Activated naive CD8-positive, alpha-beta T cell treated with anti-CD3 and anti-CD28 coated beads for 36 hours (primary cell): ENCODE measurements at places on chromosomes 2 and 18. TPM values are rescaled to one million over a fixed set of nuclear protein-coding genes. Genes with fewer than 3 reads are reported as not detected.

DNA sequence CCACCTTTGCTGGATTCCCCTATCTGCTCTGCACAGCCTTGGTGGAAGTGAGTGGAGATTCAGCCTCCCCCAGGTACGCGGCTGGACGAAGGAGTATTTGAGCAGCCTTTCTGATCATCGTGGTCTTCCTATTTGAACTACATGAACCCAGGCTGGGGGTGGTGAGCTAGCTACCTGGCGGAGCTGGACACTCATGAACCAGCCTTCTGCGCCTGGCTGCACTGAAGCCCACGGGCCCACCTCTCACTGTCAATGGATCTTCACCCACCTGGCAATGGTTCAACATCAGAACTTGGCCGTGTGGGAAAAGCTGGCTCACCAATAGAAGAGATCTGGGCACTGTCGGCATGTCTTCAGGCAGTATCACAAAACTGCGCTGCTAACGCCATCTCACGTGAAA is 35.4 kb downstream of the ANKMY1 start:
- peaks cover 59% of the 10 kb centered on the region for H3K36me3 ChIP-seq
- DNase-seq = no peak
- H3K4me3 ChIP-seq = no peak overlapping the region
- H3K27ac ChIP-seq = no peak overlapping the region
- H3K27me3 ChIP-seq = no peaks in the 10 kb centered on the region

GRCh38 chr2:191786694-191787093 is 60.2 kb downstream of the CAVIN2 start:
- DNase-seq = no peak
- H3K27ac ChIP-seq = no peak overlapping the region
- no peaks in the 10 kb centered on the region for H3K36me3 ChIP-seq
- H3K27me3 ChIP-seq = peaks cover 20% of the 10 kb centered on the region

Gene MOGAT1
- total RNA-seq = not detected

DNA sequence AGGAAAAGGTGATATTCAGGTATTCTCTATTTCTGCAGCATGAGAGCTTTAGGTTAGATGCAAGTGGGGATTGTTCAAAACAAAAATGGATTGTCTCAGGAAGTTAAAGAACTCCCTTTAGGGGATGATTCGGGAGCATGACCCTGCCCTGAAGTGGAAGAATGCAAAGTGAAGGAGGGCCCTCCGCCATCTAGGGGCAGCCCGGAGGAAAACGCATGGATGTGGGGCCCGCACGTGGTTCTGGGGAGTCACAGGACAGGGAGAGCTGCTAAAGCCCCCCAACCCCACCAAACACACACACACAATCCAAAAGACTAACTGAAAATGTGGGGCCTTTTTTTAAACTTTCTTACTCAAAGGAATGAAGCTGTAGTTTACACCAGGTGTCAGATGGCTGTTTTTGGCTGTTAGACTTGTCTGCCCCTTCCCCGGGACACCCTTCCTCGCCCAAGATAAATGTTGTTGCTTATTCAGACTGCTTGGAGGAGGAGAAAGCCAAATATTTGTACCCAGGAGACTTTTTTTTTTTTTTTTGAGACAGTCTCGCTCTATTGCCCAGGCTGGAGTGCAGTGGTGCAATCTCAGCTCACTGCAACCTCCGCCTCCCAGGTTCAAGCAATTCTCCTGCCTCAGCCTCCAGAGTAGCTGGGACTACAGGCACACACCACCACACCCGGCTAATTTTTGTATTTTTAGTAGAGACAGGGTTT is 78.8 kb downstream of the HNRNPLL start:
- H3K4me3 ChIP-seq = no peak overlapping the region
- no peak overlapping the region for H3K27ac ChIP-seq
- H3K36me3 ChIP-seq = no peaks in the 10 kb centered on the region
- no peak for DNase-seq
- H3K4me1 ChIP-seq = peaks cover 5% of the 10 kb centered on the region

Gene DQX1
- total RNA-seq = 0.16 TPM

Gene RBMS1
- total RNA-seq = 39.3 TPM

DNA sequence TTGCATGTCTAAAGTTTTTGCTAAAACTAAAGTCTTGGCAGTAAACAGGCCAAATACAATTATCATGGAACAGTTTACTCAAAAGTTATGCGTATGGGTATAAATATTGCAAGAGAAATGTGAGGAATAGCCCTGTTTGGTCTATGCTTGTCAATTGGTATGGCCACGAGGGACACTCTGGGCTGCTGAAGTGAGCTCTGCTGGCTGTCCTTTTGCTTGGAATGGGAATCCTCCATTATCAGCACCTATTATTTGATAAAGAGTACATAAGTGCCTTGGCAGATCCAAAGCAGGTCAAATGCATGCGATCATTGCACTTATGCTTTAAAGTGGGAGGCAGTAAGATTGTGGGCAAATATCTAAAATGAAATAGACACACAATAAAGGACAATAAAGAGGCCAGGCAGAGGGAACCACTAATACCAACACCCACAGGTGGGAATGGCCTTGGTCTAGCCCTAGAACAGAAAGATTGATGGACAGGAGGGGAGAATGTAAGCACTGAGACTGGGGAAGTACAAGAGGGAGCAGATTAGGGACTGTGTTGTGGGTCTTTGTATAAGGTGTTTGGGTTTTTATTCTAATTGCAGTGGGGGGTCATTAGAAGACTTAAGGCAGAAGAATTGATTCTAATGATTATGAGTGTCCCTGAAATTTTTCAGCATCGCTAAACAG is 60.0 kb upstream of the NOSTRIN start:
- no peak for DNase-seq
- no peaks in the 10 kb centered on the region for H3K27me3 ChIP-seq
- H3K36me3 ChIP-seq = peaks cover 18% of the 10 kb centered on the region
- H3K4me3 ChIP-seq = no peak overlapping the region

Gene SERPINB13
- not detected for total RNA-seq

- no peak overlapping the region for H3K4me3 ChIP-seq
- no peaks in the 10 kb centered on the region for H3K4me1 ChIP-seq
- no peak overlapping the region for H3K27ac ChIP-seq
- no peak for DNase-seq
Observed at GRCh38 chr18:48263914-48264902, 145.0 kb downstream of the ZBTB7C start.

DNA sequence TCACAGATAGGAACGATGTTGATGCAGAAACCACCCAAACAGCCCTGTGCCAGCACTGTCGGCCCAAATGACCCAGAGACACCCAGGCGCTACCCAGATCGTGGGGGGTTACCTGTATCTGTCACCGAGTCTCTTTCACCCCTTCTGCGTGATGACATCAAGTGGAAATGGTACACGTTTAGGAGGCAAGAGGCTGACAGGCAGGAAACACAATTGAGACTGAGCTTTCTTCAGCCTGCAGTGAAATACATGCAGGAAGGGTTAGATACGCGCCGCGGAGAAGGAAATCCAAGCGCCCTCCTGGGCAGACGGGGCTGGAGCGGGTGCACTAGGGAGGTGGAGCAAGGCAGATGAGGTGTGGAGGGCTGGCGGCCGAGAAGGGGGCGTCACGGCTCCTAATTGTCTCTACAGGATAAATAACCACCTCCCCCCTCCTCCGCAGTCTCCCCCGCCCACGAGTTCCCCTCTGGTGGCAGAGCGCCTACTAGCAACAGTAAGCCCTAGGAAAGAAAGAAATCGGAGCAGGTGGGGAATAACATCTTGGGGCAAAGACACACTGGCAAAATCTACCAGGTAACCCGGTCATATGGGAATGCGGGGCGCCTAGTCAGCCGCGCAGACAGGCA is at the start of gene RNF152:
RNF152 (minus strand) TSS at position 325 of the 626 bp plus-strand sequence. CDS start 76,544 bp downstream, outside the sequence.
- H3K27ac ChIP-seq = no peak within 1 kb of the TSS
- DNase-seq = peak; percentile 17
- peak within 1 kb of the TSS; percentile 83 for H3K4me3 ChIP-seq
- peaks cover 51% of the 10 kb centered on the region for H3K27me3 ChIP-seq

GRCh38 chr18:79506191-79507075 is 110.7 kb downstream of the NFATC1 start:
- H3K27ac ChIP-seq = peak overlapping the region; percentile 91
- peaks cover 48% of the 10 kb centered on the region for H3K36me3 ChIP-seq
- peak; percentile 3 for DNase-seq
- peaks cover 68% of the 10 kb centered on the region for H3K4me1 ChIP-seq
- H3K4me3 ChIP-seq = peak overlapping the region; percentile 63
- H3K27me3 ChIP-seq = no peaks in the 10 kb centered on the region

- peak overlapping the region; percentile 71 for H3K4me3 ChIP-seq
- DNase-seq = no peak
- no peaks in the 10 kb centered on the region for H3K27me3 ChIP-seq
- H3K4me1 ChIP-seq = peaks cover 69% of the 10 kb centered on the region
- peak overlapping the region; percentile 97 for H3K27ac ChIP-seq
- peaks cover 49% of the 10 kb centered on the region for H3K36me3 ChIP-seq
Observed at GRCh38 chr18:9117980-9118841, 15.7 kb downstream of the NDUFV2 start.

Gene CAPN13
- total RNA-seq = not detected

Gene ZNF385B
- not detected for total RNA-seq

- peaks cover 3% of the 10 kb centered on the region for H3K27me3 ChIP-seq
- no peaks in the 10 kb centered on the region for H3K4me1 ChIP-seq
- no peak overlapping the region for H3K27ac ChIP-seq
- no peak overlapping the region for H3K4me3 ChIP-seq
- H3K36me3 ChIP-seq = peaks cover 7% of the 10 kb centered on the region
Observed at GRCh38 chr18:80086281-80086680, 22.8 kb upstream of the ADNP2 start.

DNA sequence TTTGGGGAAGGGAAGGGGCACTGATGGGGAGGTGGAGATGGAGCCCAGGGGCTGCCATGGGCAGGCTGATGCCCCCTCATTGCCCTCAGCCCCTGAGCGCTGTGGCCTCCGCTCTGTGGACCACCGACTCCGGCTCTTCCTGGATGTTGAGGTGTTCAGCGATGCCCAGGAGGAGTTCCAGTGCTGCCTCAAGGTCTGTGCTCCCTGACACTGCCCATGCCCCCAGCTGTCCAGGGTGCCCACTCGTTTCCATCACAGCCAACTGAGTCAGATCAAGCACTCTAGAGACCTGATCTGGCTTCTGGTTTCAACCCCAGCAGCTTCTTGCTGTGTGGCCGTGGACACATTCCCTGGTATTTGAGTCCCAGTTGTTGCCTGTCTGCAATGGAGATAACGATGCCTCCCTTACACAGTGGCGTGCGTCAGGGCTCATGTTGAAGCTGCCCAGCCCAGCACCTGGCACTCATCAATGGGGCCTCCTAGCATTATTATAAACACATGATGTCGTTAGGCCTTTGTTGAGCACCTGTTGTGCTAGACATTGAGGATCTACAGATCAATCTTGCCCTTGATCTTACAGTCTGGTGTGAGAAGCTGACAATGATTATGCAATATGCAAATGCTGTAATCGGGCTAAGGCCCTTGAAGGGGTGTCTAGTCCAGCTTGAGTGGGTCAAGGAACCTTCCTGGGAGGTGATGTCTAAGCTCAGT is 14.4 kb downstream of the STK11IP start:
- no peak overlapping the region for H3K27ac ChIP-seq
- DNase-seq = no peak
- no peaks in the 10 kb centered on the region for H3K27me3 ChIP-seq
- H3K4me1 ChIP-seq = peaks cover 9% of the 10 kb centered on the region
- H3K4me3 ChIP-seq = no peak overlapping the region

Gene ADRA2B
- 0.29 TPM for total RNA-seq

DNA sequence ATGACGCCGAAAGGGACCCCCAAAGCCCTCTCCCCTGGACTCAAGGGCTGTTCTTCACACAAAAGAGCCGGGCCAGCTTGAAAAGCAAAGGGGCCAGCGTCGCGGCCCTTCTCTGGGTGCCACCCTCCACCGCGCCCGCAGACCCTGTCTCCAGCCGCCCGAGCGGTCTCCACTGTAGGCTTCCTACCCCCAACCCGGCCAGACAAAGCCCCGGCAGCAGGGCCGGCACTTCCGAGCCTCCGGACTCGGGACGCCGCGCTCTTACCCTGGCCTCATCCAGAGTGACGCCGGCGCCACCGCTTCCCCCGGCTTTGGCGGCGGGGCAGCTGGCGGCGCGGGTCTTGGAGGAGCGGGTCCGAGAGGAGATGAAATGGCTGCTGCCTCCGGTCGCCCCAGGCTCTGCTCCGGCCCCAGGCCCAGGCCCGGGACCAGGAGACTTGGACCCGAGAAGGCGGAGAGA is 603 bp downstream of the ATAD2B start:
- H3K4me1 ChIP-seq = peaks cover 45% of the 10 kb centered on the region
- peak overlapping the region; percentile 100 for H3K27ac ChIP-seq
- H3K27me3 ChIP-seq = no peaks in the 10 kb centered on the region

DNA sequence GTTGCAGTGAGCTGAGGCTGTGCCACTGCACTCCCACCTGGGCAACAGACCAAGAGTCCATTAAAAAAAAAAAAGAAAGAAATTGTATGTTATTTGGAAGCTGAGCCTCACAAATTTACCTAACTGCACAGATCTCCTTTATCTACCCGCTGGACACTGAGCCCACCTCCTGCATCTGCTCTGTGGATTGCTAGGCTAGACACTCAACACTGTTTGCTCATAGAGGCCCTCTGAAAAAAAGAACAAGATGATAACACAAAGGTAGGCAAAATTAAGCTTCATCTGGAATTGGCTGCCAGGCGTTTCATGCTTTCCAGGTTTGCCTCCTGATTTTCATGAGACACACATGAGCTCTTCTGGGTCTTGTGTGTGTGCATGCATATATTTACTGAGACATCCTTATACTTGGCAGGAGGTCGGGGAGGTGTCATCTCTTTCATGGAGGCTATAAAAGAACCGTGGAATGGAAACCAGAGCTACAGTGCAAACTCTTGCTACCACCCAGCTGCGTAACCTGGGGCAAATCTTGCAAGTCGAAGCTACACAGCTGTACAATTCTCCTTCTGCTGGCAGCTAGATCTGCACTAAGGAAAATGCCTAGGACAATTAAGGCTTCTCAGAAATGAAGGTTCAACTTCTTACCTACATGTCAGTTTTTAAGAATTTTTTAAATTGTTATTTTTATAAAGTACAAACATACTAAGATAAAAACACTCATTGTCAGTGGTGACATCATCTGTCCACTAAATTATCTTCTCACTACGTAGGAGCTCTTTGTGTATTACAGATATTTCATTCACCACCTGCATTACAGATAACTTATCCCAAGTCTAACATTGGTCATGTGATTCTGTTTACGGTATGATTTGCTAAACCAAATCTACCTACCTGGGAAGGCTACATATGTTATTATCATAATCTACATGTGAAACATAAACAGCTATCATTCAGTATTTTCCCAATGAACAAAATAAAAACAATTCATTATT is 63.1 kb downstream of the CABYR start:
- no peak overlapping the region for H3K27ac ChIP-seq

DNA sequence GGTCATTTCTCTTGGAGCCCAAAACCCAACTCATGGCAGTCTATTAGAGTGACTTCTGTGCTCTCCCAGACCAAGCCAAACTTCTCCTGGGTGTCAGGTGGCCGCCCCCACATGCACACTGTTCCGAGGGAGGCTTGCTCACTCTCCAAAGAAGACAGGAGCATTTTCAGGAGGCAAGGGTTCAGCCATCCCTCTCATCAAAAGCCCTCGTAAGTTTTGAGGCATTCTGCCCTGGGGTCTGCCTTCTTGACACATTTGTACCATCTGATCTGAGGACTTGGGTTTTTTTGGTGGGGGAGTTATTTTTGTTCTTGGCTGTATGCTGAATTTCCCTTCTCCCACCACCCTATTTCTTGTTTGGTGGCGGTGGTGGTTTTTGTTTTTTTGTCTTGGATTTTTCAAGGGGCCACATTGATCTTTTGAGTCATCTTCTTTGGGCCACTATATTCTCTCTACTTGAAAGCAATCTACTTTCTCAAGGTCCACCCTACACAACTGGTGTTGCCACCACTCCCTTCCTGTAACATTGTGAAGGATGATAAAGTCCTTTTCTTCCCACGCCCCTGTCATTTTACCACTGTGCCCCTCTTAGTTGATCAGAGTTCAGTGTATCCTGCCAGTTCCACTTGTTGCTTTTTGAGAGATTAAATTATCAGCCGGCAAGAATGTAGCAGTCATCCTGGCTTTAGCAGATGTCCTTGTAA is 255.8 kb downstream of the CYP26B1 start:
- H3K4me3 ChIP-seq = no peak overlapping the region
- no peak for DNase-seq
- no peaks in the 10 kb centered on the region for H3K36me3 ChIP-seq
- H3K27me3 ChIP-seq = peaks cover 4% of the 10 kb centered on the region
- no peaks in the 10 kb centered on the region for H3K4me1 ChIP-seq

Gene GCKR
- not detected for total RNA-seq
